Stimulated activated CD8-positive, alpha-beta memory T cell treated with anti-CD3 and anti-CD28 coated beads, Interleukin-7, amount 100 ng/mL, for 48 hours (primary cell): ENCODE measurements at places on chromosomes 7 and 10.

GRCh38 chr10:44382981-44383748 lies 1.7 kb downstream of the CXCL12 start:
- DNase-seq = no peak

DNA sequence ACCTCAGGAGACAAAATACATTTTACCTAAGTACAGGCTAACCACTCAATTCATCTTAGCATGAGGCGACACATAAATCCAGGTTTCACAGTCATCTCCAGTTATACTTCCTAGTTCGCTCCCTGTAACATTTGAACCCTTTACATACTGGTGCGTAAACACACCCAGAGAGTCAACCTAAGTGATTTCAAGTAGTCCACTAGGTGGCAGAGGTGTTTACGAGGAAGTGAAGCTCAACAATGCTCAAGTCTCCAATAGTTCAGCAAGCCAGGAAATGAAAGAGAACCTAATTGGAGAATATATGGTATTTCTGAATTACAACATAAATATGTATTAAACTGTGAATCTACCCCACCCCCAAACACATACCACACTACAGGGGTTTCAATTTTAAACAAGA lies 76.3 kb upstream of the ABCB5 start:
- no peak for DNase-seq

DNA sequence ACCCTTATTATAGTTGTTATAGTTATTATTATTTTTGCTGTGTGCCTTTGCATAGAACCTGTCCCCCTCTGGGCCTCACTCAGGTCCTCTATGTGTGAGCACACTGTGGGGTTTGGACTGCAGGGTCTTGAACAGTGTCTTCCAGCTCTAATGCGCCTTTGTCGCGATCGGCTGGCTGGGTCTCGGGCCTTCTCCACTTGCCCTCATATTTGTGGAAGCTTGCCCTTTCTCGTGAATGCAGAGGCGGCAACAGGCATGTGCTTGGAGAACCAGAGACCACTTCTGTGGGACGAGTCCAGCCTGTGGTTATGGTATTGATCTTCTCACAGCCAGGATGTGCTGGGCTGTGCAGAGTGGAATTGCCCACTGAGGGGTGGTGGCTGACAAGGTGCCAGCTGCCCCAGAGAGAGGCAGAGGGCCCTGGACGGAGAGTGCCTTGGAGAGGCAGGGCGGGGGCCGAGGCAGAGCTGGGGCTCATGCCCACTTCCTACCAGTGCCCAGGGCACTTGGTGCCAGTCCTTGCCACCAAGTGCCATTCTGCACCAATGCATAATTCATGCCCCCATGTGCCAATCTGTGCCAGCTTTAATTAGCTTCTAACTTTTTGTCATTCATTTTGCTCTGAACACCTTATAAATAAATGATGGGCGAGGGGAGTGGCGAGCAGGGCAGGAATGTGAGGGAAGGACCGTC lies 6.8 kb upstream of the CDH23 start:
- no peak for DNase-seq

GRCh38 chr10:97128516-97129154 lies 57.1 kb downstream of the SLIT1 start:
- DNase-seq = no peak

GRCh38 chr7:22183522-22184280 lies 173.3 kb downstream of the RAPGEF5 start:
- DNase-seq = no peak
